ENCODE measurements at places on chromosomes 12 and 14.

GRCh38 chr14:85572011-85572410, 42.1 kb downstream of the FLRT2 start:
- DNase-seq = no peak

- no peak for DNase-seq
These were observed 11.3 kb upstream of the ERP27 start for GRCh38 chr12:14949631-14950030.

- no peak for DNase-seq
These were observed 36.2 kb upstream of the ATP2A2 start for GRCh38 chr12:110244829-110245228.

DNA sequence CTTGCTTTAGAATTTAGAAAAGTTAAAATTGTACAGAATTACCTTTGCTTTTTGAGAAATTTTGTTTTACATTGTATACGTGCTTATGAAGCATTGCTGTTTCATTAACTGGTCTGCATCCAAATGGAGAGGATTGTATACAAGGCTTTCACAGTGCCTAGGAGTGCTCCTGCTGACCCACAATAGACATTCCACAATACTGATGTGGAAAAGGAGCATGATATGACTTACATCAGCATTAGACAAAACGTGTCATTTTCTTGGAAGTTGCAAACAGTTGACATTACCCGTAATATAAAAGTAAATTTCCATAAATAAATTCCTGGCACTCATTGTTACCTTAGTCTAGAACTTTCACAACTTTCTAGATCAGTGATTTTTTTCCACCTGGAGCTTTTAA, 1.9 kb downstream of the PRKD1 start:
- DNase-seq = no peak

- no peak for DNase-seq
These were observed 4.3 kb downstream of the PLEKHG6 start for GRCh38 chr12:6314776-6315175.

DNA sequence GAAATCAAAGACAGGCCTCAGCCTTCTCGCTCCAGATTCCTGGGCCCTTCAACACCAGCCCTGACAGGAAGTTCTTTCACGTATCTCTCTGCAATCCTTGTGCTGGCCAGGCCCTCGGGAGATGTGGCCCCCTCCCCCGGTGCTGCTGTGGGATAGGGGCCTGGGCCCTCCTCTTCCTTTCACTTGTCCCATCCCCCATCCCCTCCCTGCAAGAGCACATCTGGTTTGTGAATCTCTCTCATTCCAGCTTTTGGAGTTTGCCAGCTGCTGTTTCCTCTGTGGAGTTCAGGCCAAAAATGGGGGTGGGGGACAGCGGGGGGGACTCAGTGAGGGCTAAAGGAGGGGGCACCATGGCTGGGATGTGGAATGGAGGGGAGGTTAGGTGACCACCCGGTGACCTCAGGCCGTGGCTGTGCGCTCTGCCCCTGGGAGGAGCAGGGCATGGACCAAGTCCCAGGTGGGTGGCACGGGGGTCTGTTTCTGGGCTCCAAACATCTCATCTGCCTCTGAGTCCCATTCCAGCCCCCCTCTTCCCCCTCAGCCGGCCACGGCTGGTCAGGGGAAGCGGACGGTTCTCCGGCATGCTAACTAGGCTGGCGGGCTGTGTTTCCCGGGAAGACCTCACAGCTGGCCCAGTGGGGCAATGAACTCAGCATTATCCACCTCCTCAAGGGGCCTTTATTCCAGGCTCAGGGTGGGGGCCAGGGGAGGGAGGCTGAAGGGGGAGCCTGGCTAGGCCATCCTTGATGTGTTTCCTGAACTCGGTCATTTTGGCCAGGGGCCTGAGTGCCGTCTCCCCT, 7.4 kb downstream of the LRP1 start:
- DNase-seq = no peak

DNA sequence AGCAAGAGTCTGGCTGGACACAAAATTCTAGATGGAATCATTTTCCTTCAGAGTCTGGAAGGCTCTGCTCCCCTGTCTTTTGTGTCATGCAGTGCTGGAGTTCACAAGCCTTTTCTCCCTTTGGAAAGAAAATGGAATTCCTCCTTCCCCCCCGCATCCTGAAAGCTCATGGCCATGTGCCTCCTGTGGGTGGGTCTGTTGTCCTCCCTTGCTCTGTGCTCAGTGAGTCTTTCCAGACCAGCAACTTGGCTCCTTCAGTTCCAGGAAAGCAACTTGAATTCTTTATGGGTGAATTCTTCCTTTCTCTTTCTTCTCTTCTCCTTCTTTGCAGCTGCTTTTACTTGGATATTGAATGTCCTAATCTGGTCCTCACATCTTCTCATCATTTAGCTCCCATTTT, 70.2 kb downstream of the TUNAR start:
- no peak for DNase-seq

DNA sequence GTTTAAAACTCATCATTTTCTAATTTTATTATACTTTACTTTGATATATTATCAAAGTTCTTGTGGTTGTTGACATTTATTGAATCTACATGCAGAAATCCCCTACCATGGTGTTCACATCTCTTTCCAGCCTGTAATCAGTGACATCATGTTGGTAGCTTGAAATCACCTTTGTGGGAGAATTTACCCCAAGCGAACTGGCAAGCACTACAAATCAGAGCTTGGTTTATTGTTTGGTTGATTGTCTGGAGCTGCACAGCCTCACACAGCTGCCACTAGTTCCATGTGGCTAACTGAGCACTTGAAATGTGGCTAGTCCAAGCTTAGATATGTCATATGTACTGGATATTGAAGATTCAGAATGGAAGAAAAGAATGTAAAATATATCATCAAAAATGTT, 15.4 kb upstream of the KRT5 start:
- DNase-seq = no peak

GRCh38 chr12:114710151-114710550, 26.2 kb upstream of the TBX3 start:
- no peak for DNase-seq

DNA sequence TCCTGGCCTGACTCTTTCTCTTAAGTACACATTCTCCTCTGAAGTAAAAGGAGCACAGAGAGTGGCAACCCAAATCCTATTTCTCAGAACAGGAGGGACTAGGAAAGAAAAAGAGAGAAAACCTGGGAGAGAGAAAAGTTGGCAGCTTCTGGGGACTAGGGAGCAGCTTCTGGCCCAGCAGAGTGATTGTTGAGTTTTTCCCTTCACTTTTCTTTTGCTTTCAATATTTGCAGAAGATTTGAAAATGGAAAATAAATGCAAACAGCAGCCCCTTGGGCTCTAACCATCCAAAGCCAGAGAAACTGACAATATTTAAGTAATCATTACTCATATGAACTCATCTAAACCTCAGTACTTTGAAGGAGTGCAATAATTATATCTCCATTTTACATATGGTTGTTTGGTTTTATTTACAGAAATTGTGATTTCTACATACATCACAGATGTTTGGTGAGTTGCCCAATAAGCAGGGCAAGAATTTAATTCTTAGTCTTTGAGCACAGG, 28.8 kb upstream of the IGF1 start:
- DNase-seq = no peak

GRCh38 chr14:87148655-87149054, 844.3 kb downstream of the GALC start:
- DNase-seq = no peak

DNA sequence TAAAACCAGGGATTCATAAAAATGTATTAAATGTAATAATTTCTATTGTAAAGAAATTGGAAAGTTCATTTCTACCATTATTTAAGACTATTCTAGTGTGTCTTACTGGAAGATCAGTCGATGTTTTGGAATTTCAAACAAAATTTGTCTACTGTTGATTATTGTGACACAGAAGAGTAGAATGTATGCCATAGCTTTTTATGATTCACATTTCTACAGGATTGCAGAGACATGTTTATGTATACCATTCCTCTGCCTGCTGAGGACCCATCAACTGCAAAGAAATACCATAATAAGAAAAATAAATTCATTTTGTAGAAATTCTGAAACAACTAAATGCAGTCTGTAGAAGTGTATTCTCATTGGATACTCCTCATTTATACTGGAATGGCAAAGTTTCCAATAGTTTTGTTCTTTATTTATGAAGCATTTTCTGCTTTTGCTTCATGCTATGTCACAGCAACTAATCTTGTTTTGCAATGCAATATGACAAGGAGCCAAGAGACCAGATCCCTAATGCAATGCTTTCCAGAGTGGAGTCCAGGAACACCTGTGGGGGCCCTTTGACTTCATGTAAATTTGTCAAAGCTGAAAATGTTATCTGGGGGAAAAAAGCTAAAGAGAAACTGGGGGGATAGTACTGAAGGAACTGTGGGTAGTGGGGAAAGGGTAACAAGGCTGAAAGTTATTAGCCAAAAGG, 172.9 kb upstream of the LRIG3 start:
- DNase-seq = no peak

DNA sequence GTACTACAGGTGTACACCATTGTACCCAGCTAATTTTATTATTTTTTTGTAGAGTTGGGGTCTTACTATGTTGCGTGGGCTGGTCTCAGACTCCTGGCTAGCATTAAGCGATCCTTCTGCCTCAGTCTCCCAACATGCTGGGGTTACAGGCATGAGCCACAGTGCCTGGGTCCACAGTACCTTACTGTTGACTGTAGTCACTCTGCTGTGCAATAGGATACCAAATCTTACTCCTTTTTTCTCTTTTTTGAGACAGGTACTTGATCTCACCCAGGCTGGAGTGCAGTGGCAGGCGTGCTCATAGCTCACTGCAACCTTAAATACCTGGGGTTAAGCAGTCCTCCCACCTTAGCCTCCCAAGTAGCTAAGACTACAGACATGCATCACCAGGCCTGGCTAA, 25.6 kb downstream of the PSMA6 start:
- no peak for DNase-seq

DNA sequence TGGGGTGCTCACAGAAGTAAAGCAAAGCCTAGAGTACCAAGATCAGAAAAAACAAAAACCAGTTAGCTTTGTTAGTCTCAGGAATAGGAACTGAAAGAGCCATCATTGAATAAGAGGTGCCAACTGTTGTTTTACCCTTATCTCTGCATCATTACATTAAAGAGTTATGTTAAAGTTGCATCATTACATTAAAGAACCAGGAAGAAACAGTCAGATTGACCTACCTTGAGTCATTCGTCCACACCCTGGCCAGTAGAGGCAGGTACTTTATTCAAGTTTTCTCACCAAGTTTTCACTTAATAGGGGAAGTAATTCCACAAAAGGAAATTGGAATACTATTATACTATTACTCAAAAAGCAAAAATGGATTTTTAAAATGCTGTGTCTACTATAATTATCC, 121.7 kb upstream of the CNOT2 start:
- DNase-seq = no peak

DNA sequence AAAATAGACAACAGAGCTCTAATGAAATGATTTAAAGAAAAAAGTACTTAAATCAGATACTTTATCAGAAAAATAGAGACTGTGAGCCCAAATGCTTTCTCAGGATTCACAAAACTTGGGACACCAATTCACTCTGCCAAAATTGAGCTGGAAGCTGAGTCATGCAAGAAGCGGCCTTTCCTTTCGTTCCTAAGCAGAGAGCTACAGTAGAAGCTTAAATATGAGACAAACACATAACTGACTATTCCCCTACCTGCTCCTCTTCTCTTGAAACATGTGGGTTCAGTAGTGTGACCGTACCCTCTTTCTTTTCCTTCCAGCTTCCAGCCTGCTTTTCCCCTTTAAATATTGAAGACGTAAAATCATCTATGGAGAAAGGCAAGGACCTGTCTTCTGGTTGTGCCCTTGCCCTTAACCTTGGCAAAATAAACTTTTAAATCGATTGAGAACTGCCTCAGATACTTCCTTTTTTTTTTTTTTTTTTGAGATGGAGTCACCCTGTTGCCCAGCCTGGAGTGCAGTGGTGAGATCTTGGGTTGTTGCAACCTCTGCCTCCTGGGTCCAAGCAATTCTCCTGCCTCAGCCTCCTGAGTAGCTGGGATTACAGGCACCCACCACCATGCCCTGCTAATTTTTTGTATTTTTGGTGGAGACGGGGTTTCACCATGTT, 4.4 kb upstream of the SDS start:
- DNase-seq = no peak

- no peak for DNase-seq
These were observed 27.4 kb upstream of the PAPLN start for GRCh38 chr14:73209953-73210352.

- DNase-seq = no peak
These were observed 141.7 kb downstream of the SYT1 start for GRCh38 chr12:79006306-79006705.

DNA sequence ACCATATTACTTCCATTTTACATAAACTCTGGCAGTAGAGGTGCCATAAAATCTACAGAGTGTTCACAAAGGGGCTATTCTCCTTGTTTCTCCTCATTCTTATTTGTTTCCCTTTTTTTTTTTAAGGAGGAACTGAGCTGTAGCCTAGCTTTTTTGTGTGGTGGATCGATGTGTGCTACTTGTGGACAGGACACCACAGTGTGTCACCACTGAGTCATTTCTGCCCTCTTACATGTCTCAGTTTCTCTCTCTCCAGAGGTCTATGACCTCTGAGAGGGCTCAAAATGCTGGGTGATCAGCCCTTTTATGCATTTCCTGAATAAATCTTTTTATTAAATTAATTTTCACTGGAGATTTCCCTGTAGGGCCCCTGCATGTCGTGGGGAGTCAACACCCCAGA, 370.2 kb downstream of the ADGRD1 start:
- no peak for DNase-seq

- no peak for DNase-seq
These were observed 854.7 kb downstream of the AACS start for GRCh38 chr12:125919856-125920470.

DNA sequence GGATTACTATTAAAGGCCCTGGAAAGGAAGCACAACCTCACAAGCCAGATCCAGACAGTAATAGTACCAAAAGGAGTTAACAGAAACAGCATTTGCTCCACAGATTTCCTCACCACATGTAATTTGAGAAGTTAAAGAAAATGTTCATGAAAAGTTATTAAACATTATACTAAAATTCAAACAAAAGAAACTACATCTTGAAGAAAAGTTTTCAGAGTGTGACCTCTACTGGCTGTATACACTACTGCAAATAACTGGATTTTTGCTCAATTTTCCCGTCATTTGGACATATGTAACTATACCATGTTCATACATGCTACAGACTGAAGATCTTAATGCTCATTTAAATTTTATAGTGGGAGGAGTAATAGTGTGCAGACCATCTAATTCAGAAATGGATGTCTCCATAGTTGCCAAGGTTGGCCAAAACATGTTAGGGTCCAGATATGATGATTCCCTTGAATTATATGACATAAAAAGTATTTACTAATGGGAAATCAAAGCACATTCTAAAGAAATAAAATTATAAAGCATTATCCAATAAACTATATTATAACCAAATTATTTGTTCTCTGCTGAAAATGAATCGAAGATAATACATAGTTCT, 5.6 kb downstream of the KRR1 start:
- no peak for DNase-seq

- no peak for DNase-seq
These were observed 155.0 kb upstream of the TMPO start for GRCh38 chr12:98360401-98360800.

- no peak for DNase-seq
These were observed 180.6 kb downstream of the LRRK2 start for GRCh38 chr12:40405419-40405818.

DNA sequence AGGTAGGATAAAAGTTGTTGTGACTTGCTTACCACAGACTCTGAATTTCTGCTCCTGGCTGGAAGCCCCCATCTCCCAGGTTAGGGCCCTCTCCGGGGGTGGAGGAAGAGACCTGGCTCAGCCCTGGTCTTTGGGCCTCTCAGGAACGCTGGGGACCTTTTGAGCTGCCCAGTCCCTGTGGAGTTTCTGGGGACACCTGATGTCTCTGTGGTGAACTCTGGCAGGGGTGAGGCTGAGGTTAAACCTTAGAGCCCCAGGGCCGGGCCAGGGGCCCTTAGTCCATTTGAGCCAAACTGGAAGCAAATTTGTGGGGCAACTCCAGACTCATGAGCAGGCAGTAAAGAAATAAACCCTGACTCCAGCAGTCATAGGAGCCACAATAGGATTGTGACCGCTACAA, 112.1 kb downstream of the ADGRD1 start:
- peak; percentile 53 for DNase-seq

Measured in coronary artery (tissue), 2 donors.